ENCODE measurements at places on chromosomes 11 and 22.

DNA sequence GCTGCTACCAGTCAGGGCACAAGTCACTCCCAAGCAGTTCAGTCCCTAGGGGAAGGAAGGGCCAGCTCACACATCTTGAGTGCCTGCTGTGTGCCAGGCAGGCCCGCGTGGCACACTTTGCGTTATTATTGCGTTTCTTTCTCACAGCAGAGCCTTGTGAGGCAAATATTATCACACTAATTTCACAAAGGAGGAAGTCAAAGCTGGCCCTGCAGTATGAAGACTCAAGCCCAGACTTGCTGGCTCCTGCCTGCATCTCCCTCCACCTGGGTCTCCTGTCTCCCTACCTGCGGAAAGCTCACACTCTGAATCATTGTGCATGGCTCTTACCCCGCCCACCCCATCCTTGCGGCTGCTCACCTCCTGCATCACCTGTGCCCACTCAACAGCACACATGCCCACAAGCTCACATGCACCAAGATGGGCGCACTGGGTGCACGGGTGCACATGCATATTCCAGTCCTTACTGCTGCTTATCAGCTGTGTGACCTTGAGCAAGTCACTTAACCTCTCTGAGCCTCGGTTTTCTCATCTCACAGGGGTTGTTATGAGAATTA lies 31.7 kb upstream of the P2RY2 start:
- DNase-seq = no peak

DNA sequence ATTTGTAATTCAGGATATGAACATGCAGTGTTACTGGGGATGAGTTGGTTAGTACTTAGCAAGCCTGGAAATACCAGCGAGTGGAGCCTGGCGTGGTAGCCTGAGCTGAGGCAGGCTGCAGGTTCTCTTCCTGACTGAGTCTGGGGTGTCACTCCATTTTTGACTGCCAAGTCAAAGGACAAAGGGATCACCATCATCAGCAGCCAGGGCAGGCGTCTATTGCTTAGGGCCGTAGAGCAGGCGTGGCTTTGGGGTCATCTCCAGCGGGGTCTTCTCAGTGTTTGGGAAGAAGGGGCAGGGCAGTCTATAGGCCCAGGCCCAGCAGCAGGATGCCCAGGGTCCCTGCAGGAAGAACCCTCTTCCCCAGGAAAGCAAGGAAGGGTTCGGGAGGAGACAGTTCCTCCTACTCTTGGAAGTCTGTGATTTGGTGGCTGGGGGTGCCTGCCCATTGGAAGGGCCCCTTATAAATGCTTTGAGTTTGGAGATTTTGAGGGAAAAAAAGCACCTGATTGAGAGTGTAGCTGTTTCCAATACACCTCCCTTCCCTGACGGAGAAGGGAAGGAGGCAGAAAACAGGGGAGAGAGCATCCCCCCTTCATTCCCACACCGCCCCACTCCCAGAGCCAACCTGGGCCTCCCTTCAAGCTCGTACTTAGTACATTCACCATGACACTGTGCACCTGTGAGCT lies 51.5 kb upstream of the SPATA19 start:
- no peak for DNase-seq

DNA sequence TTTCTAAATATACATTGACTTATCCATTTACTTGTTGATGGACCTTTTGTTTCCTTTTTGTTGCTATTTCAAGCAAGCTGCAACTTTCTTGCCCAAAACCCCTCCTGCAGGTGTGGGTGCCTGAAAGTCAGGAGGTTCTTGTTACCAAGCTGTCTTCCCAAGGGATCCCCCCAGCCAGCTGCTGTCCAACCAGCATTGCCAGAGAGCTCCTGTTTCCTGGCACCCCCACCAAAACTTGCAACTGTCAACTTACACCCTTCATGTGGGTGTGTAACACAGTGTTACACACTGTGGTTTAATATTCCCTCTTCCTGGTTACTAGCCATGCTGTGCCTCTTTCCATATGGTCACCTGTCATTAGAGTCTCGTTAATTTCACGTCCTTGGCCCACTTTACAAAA lies 1.6 kb upstream of the KRTAP5-1 start:
- DNase-seq = no peak

DNA sequence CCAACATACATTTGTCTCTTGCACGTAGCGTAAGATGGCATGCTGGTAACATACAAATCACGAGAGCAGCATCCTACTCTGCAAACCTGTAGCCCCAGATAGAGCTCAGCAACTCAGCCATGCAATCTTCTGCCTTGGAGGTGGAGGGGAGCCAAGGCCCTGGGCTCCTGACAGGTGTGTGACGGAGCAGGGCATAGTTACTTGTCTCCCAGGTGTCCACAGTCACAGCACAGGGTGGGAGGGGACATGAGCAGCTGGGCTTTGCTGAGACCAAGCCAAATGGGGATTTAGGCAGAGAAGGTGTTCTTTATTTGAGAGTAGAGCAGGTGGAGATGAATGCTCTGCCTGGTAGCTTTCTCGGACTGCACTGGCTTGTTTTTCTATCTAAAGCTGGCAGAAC lies 111.7 kb downstream of the TEAD1 start:
- no peak for DNase-seq

- no peak for DNase-seq
These were observed 82.9 kb downstream of the MYO18B start for GRCh38 chr22:25824828-25825423.

DNA sequence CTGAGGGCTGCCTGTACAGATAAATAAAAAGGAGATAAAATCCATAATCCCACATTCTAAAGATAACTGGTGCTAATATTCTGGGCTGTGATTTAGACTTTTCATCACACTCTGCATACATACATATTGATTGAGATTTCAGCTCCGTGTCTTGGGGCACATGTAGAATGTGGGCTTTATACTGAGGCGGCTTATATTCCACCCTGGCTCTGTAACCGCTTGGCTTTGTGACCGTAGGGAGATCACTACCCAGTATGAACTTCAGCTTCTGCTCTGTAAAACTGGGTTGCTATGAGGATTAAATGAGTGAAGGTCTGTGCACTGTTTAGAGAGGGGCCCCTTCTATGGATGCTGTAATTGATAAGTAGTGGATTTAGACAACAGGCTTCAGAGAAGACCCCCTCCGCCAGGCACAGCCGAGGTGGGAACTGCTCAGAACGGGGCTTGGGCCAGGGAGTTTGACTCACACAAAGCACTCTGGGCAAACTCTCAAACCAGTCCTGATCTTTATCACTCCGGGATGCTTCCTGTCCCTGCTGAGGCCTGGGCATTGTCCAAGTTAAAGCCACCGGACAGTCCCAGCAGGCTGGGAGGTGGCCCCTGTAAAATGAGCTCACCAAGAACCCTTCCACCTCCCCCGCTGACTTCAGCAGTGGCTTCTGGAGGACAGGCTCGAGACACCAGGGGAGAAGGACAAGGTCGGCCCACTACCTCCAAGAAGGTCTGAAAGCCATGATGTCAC lies 17.2 kb downstream of the KIAA1671 start:
- no peak for DNase-seq

DNA sequence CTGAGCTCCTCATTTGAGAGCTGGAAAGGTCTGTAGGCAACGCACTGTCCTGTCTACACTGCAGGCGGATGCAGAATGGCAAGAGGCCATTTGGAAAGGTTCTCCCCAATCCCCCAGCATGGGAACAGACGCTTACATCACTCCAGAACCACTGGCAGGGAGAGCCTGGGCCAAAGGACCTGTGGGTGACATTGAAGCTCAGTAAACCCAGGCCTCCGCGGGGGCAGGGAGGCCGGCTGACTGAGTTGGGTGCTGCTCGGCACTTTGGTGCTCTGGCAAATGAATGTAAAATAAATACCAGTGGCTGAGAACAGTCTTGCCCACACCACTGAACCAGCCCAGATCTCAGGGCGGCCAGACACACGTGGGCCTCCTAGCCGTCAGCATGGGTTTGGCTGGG lies 22.4 kb downstream of the TOM1 start:
- DNase-seq = no peak

GRCh38 chr11:94785509-94785908 lies 17.4 kb downstream of the AMOTL1 start:
- no peak for DNase-seq

GRCh38 chr22:28465841-28466240 lies 213.8 kb downstream of the TTC28 start:
- DNase-seq = no peak

DNA sequence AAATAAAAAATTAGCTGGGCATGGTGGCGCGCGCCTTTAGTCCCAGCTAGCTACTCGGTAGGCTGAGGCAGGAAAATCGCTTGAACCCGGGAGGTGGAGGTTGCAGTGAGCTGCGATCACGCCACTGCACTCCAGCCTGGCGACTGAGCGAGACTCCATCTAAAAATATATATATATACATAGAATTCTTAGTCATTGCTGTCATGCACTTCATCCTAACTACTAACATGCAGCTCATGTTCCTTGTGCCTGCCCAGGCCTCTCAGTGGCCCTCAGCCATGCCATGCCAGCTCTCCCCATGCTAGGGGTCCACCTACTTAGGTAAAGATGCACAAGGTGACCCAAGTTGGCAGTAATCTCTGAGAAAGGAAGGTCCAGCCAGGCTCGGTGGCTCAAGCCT lies 3.1 kb downstream of the CYB561A3 start:
- no peak for DNase-seq

GRCh38 chr22:33605666-33606065 lies 314.6 kb downstream of the LARGE1 start:
- DNase-seq = no peak

GRCh38 chr11:83035070-83035854 lies 36.4 kb downstream of the RAB30 start:
- no peak for DNase-seq

- DNase-seq = no peak
These were observed 871 bp upstream of the SEZ6L start for GRCh38 chr22:26168330-26168851.

GRCh38 chr22:31313366-31314147 lies 21.3 kb upstream of the PIK3IP1 start:
- DNase-seq = no peak

DNA sequence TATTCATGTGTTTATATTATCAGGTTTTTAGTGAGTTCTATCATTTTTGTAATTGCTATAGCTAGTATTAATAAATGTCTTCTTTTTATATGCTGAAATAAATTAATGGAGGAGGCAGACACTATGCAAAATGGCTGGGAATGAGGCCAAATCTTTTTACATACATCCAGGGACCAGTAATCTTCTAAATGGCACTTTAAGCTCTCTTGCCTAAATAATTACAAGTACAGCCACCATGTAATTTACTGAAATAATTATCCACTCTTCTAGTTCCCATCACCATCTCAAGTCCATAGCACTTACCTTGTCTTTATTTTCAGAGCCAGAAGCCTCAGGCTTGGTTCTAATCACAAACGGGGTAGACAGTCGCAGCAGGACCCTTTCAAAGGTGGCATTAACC lies 79.1 kb downstream of the GUCY1A2 start:
- DNase-seq = no peak

DNA sequence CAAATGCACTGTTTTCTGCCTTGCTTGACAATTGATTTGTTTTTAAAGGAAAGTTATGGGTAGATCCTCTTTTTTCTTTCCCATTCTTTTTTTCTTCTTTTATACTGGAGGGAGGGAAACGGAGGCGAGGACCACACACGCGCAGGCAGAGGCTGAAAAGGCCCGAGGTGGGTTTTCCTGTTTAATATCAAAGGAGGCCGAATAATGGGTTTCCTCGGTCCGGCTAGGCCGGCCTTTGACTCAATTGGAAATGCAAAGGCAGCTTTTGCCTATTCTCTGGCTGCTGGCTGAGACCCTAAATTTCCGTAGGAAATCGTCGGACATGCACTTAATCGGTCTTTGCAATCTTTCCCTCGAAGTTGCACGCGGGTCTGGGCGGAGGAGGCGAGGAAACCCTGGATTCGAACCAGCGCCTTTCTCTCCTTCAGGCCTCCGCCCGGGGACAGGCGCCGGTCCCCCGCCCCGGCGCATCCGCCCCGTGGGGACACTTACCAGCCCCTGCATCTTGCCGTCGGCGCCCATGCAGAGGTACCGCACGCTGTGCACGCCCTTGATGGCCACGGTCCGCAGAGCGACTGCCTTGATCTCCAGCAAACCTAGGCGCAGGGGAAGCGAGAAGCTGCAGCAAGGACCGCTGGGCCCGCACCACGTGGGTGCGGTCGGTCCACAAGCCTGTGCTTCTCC lies 911 bp downstream of the FGF19 start:
- DNase-seq = no peak

- no peak for DNase-seq
These were observed 2.2 kb upstream of the TAGLN start for GRCh38 chr11:117197006-117197405.

DNA sequence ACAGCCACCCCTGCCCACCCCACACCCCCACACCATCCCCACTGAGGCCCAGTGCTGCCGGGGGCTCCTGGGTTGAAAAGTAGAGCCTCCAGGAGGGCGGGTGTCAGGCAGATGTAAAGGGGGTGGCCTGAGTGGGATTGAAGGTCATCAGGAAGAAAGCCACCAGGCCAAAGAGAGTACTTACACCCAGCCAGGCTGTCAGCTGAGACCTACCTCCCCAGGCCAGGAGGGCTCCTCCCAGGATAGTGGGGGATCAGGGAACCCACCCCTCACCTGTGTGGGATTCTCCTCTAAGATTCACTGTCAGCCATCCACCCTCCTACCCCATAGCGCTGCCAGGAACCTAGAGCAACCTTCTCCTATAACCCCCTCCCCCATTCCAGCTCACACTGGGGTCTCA lies 17.2 kb upstream of the FCHSD2 start:
- no peak for DNase-seq

DNA sequence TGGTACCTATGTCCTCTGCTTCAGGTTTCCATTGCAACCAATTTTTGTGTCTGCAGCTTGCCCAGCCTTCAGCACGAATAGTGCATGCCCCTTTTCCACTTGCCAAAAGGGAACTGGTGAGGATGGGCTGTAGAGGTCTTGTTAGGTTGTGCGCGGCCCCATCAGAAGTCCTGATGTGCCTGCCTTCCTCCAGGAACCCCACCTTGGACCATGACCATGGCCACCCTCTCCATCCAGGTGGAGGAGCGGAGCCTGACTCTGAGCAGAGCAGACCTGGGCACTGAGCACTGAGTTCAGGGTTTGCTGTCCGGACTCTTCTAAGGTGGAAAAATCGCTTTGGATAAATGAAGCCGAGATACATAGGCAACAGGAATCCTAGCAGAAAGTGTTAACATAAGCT lies 6.9 kb downstream of the GLB1L2 start:
- DNase-seq = no peak

GRCh38 chr22:38653741-38654140 lies 2.5 kb downstream of the FAM227A start:
- no peak for DNase-seq

DNA sequence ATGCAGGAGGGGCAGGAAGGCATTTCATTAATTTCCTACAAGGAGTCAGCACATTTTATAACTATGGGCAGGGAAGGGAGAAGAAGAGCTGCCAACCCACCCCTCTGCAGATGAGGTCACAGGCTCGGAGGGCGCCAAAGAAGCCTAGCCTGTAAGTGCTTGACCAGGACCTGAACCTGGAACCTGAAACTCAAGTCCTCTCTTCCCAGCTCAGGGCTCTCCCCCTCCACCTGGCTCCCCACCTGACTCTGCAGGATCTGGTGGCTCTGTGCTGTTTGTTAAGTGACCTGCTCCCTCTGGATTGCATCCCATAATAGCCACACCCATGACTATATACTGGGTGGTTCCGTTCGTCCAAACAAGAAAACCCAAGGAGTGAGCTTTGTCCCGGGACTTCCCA lies 27.3 kb downstream of the SCGB1A1 start:
- no peak for DNase-seq

All from esophagus squamous epithelium (tissue), 5 donors.